Activated CD4-positive, alpha-beta T cell treated with anti-CD3 and anti-CD28 coated beads for 4 hours (primary cell): ENCODE measurements at places on chromosomes 2 and 18.

DNA sequence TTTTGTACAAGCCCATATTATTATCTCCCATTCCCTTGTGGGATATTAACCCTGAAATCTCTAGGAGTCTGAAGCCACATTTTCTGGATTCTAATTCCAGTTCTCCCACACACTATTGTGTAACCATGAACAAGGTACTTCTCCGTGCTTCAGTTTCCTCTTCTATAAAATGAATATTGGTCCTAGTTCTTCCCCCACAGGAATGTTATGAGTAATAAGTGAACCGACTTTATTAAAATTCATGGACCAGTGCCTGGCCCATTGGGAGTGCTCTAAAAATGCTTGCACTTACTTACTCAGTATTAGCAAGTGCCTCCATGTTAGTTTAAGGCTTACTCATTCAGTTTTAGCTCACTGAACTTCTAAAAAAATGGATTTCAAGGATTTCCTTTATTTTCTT lies 1.4 kb upstream of the ACMSD start:
- DNase-seq = no peak

GRCh38 chr2:40516604-40517003 lies 64.7 kb upstream of the SLC8A1 start:
- DNase-seq = no peak

DNA sequence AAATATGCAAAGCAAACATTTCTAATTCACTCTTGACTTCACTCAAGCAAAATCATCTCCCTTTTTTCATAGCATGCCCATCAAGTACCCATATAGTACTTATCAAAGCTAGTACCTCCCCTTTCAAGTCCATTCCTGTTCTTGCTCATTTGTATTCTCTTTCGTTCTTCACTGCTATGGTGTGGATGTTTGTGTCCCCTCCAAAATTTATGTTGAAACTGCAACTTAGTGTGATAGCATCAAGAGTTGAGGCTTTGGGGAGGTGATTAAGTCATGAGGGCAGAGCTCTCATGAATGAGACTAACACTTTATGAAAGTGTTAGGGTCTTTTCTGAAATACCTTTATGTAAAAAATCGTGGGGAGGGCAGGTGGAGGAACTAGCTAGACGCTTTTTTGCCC lies 52.9 kb downstream of the RNU4ATAC start:
- no peak for DNase-seq

GRCh38 chr2:205193836-205194228 lies 488.5 kb upstream of the NRP2 start:
- DNase-seq = no peak

GRCh38 chr2:207944979-207945600 lies 80.2 kb downstream of the PLEKHM3 start:
- DNase-seq = no peak

- no peak for DNase-seq
Measured at GRCh38 chr18:33928231-33928630, 296.5 kb downstream of the NOL4 start.

- DNase-seq = no peak
Measured at GRCh38 chr2:44233450-44234128, 41.7 kb upstream of the SLC3A1 start.

DNA sequence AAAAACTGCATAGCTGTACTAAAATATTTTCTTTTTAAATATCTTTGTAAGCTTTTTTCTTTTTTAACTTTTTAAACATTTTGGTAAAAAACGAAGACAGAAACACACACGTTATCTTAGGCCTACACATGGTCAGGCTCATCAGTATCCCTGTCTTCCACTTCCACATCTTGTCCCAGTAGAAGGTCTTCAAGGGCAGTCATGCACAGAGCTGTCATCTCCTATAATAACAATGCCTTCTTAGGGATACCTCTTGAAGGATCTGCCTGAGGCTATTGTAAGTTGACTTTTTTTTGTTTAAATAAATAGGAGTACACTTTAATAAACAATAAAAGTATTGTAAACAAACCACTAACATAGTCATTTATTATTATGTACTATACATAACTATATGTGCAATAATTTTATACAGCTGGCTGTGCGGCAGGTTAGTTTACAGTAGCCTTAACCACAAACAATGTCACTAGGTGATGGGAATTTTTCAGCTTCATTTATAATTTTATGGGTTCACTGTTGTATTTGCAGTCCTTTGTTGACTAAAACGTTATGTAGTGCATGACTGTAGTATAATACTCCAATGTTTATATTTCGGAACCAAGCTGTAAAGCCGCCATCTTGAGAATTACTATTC lies 124.4 kb downstream of the MAP4K4 start:
- DNase-seq = no peak

DNA sequence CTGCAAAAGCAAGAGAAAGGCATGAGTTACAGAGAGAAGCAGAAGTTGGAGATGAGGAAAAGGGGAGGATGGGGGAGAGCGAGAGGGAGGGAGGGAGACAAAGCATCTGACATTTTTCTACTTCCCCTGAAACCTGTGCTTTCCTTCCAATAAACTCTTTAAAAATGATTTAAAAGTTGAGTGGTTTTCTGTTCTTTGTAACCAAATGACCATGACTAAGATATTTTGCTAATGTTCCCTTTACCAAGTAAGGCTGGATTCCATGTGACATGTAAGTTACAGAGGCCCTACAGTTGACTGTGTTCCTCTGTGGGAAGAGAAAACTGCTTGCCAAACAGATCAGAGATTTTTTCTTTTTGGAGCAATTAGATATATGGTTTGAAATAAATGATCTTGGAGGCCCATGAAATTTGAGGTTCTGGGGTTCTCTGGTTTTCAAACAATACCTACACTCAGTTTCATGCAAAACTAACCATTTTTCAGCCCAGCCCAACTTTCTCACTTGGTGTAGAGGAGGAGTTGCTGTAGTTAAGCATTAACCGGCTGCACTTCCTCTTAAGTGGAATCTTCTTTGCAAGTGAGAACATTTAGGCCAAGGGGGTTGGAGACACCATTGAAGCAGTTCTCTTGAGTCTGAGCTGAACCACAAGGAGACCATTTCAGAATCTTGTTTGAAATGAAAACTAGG lies 34.5 kb downstream of the INSIG2 start:
- no peak for DNase-seq

DNA sequence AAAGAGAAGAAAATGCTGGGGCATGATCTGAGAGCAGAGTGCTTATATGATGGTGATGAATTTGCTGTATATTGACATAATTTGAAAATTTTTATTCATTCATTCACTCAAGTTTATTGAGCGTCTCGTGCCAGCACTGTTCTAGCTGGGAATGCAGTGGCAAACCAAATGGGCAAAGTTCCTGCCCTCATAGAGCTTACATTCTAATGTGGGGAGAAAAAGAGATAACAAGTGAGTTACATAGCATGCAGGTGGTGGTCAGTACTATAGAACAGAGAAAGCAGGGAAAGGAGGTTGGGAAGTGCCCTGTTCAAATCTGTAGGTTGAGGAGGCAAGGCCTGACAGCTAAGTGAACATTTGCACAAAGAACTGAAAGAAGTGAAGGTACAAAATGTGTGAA lies 4.3 kb downstream of the CEP192 start:
- DNase-seq = no peak

GRCh38 chr2:205683502-205684367 lies 1.4 kb downstream of the NRP2 start:
- no peak for DNase-seq

DNA sequence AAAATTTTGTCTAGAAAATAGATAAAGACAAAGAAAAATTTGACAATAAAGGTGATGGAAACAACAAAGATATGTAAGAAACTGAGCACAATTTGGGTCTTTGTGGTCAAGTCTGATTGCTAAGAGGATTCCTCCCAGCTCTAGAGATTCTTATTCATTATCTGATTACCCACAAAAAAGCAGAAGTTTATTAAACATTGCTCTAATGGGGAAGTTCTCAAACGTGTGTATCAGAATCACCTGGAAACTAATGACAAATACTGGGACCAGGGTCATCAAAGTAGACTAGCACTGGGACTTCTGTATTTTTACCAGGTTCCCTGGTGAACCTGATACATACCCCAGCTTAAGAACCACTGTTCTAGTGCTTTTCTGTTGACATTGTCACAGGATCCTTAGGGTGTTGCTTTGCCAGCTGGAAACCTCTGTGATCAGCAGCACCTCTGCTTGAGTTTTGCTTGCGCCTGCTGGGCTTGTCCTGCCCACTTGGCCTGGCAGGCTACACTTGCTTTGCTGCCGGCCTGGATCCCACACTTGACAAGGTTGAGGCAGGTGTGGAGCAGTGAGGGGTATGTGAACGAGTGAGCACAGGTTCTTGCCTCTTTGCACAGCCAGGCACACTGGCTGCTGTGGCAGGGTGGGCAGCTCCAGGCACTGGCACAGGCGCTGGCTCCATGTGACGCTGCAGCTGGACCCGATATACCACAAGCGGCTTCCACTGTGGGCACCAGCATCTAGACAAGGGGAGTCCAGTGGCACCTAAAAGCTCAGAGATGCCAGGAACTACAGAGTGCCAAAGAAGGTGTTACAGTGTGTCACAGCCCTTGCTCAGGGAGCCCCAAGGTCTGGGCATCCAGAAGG lies 6.2 kb upstream of the GORASP2 start:
- no peak for DNase-seq

DNA sequence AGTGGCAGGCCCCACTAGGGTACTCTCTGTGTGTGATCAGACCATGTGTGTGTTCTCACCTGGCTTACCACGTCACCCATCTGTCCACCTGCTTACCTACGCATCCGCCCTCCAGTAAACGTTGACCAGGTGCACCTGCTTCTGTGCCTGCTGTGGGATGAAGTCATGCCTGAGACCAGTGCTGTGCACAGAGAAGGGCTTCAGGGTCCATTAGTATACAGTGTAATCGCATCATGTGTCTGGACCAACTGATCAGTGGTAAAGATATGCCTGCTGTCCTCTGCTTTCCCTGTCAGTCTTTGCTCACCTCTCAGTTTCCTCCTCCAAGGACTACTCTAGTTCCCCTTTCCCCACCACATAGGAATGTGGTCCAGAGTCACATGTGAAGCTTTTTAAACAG lies 109.3 kb downstream of the FHOD3 start:
- no peak for DNase-seq

GRCh38 chr2:200863782-200864175 lies 679 bp downstream of the CLK1 start:
- no peak for DNase-seq

DNA sequence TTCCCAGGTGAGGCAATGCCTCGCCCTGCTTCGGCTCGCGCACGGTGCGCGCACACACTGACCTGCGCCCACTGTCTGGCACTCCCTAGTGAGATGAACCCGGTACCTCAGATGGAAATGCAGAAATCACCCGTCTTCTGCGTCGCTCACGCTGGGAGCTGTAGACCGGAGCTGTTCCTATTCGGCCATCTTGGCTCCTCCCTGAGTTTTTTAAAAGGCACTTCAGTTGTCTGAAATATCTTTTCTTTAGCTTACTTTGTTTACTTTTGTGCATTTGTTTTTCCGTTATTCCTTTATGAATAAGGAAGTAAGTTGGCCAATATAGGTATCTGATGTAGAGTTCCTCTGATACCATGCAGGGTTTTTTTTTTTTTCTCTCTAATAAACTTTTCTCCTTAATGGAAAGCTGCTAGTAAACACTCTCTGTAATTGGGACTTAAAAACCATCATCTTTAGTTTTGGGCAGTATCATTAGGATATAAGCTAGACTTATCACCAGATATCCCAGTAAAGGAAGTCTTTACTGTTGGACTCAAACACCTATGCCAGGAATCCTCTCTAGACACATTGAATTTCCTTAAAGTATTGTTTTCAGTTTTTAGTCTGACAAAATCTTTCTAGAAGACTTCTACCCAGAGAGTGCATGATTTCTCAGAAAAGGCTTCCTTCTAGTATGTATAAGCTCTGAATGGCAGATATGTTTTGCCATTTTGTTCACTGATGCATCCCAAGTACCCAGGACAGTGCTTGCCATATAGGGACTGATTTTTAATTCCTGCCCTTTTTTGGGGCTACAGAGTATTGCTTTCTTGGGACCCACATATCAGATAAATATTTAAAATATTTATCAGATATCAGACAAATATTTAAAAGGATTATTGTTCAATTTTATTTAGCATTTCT lies 35.8 kb upstream of the DYSF start:
- no peak for DNase-seq

GRCh38 chr2:205086662-205087061 lies 541.4 kb downstream of the PARD3B start:
- no peak for DNase-seq

- no peak for DNase-seq
Measured at GRCh38 chr2:137969418-137969765, 5.1 kb downstream of the HNMT start.
